ENCODE measurements at places on chromosomes 5 and 9. TPM values are rescaled to one million over a fixed set of nuclear protein-coding genes. Genes with fewer than 3 reads are reported as not detected.

RNF38 gene
- 13.4 TPM for polyA plus RNA-seq

PCA3 gene
- not detected for polyA plus RNA-seq

PTGS1 gene
- polyA plus RNA-seq = 4.5 TPM

DNA sequence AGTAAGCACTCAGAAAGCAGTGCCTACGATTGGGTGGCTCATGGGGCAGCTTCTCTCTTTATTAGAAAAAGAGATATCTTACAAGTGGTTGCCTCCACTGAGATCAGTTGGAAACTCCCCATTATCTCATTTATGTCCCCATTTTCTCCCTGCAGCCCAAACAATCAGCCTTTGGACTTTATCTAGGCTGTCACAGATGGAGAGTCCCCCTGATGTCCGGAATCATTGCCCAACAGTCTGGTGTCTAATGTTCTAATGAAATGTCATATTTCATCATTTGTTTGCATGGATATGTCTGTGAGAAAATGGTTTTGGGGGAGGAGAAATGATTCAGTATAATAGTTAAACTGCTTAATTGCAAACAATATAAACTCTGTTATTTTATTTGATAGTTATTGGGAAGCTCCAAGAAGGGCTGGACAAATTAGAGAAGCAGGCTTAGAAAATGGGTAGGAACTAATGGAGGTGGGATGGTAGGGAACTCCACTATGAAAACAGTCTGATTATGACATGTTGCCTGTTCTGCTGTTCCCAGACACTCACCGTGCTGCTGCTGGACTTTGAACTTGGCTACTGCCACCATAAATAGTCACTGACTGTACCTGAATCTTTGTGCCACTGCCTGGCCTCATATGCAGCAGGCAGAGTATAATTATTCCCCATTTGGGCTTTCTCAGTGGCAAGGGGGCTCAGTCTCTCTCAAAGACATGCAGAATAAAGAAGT is 38.3 kb upstream of the SMAD5 start:
- DNase-seq = no peak

OR1N1 gene
- polyA plus RNA-seq = not detected

DNA sequence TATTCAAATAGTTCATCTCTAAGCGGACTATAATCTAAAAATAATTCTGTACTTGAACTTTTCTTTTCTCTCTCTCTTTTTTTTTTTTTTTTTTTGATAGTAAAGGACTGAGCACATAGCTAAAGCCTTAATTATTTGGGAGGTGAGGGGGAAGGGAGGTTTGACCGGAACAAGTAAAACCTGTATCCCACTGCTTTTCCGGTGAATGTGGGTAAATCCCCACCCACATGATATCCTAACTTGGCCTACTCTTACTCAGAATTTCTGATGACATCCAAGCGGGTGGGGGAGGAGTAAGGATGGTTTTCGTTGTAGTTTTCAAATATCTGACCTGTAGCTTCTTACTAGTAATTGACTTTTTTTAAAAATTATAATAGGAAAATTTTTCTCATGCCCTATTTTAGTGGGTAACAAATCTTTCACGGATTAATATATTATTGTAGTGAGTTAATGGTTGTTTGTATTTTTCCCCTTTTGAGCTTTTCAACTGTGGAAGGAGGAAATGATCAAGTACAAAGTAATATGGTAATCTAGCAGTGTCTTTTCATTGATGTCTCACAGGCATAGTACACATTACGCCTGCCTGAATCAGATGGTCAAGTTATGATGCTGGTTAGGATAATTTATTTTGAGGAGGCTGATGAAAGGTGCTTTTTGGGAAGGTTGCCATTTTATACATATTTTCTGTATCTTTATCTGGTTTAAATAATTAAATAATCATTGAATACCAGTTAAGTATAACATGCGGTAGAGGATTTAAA is 2.2 kb upstream of the ELL2 start:
- DNase-seq = no peak

GRCh38 chr5:106363578-106363977 is 1307.2 kb downstream of the EFNA5 start:
- DNase-seq = no peak

DNA sequence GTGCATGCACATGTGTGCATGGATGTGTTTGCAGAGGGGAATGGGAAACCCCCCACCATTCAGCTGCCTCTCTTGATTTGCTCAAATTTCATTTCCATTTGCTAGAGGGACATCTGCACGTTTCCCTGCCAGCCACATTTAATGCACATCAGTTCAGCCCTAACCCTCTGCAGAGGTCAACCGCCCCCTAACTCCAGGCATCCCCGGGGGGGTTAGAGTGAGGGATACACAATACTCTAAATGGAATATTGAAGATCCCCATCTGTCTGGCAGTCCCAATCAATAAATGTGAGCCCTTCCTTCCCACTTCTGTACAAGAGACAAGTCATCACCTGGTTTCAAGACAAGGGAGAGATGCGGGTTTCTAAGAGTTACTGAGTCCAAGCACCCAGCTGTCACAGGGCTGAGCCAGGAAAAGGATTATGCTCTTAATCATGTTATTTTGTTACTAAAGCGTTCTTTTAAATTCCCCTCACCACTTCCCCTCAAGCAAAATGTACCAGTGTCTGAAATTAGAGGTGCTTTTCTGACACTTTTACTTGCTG is 134.1 kb downstream of the SEMA6A start:
- no peak for DNase-seq

- DNase-seq = no peak
These were observed 32.8 kb downstream of the ARPC5L start for GRCh38 chr9:124894741-124895170.

SLC22A4 gene
- 1.4 TPM for polyA plus RNA-seq

WNT8A gene
- not detected for polyA plus RNA-seq

ADCY2 gene
- polyA plus RNA-seq = not detected

DNA sequence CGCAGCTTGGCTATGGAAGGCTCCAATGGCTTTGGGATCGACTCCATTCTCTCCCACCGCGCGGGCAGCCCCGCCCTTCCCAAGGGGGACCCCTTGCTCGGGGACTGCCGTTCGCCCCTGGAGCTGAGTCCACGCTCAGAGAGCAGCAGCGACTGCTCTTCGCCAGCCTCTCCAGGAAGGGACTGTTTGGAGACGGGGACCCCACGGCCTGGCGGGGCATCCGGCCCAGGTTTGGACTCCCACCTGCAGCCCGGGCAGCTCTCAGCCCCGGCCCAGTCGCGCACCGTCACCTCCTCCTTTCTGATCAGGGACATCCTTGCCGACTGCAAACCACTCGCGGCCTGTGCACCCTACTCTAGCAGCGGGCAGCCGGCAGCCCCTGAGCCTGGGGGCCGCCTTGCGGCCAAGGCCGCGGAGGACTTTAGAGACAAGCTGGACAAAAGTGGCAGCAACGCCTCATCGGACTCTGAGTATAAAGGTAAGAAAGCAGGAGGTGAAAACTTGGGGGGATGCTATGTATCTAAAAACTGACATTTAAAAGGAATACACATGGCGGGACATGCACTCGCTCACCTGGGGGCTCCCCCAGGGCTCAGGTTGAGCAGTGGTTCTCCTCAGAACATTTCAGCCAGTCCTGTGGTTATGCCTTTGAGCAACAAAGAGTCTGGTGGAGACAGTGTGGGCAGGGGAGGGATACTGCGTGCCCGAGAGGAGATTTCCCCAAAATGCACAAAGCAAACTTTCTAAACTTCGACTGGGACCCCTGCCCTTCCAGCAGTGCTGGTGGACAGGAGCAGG is 579 bp downstream of the BARHL1 start:
- DNase-seq = no peak

- no peak for DNase-seq
These were observed 13.1 kb upstream of the CMBL start for GRCh38 chr5:10320793-10321192.

DMGDH gene
- polyA plus RNA-seq = 0.13 TPM

RLN1 gene
- polyA plus RNA-seq = 0.19 TPM

- DNase-seq = no peak
These were observed 45.7 kb downstream of the DUSP1 start for GRCh38 chr5:172725273-172725672.

TMEM252 gene
- polyA plus RNA-seq = not detected

DNA sequence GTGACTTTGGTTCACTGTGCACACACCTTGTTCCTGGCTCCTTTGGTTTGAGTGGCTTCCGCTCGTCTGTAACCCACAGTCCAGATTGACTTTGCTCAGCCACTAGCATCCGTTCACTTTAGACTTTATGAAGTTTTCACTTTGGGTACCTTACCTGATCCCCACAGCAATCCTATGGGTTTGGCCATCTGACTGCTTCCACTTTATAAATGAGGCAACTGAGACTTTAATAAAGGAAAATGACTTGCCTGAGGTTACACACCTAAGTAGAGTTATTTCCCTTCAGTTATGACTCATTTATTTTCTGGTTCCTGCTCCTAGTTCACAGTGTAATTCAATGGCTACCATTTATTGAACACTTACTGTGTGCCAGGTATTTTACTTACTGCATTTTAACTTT is 94.2 kb upstream of the SAP30L start:
- no peak for DNase-seq

ZNF658 gene
- 3.7 TPM for polyA plus RNA-seq

- DNase-seq = no peak
These were observed at the start of gene GCNT4 for GRCh38 chr5:75052192-75053053. TSS of gene GCNT4 (minus strand) at chr5:75052558. CDS start at chr5:75030037, 22,521 bp downstream.

- no peak for DNase-seq
These were observed 154.2 kb downstream of the CD180 start for GRCh38 chr5:67042176-67043003.

DNA sequence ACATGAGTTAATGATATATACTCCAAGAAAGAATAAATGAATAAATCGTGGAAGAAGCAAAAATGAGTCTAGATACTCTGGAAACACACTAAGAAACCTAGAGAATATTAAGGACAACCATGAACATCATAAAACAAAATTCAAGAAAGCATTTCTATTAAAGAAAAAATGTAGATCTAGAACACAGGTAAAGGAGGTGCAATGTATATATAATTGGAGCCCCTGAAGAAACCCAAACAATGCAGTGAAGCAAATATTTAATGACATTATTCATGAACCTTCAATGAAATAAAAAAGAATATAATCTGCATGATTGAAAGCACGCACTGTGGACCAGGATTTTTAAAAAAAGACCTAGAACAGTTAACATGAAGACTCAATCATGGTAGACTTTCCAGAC is 150.1 kb downstream of the ATPSCKMT start:
- DNase-seq = no peak

DNA sequence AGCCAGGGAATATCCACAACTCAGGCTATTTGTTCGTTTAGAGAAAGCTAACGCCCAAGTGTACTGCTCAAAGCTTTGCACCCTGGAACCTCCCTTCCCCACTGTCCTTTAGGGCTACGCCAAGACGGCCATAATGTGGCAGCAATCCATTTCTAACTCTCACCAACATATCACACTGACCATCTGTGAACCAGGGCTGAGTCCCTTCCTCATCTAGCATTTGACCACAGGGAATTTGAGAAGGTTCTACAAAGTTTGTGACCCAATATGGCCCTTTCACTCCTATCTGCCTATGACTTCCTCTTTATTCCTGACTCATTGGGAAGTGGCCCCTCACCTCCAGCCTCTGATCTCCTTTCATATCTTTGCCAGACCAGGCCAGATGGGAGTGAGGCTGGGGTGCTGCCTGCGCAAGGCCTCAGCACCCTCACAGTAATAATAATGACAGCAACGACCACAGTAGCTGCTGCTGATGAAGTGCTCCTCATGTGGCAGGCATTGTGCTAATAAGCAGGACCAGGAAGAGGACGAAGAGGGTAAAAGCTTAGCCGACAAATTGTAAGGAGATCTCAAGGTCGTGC is 9.3 kb upstream of the ARAP3 start:
- no peak for DNase-seq

RAI14 gene
- 31.4 TPM for polyA plus RNA-seq

DNA sequence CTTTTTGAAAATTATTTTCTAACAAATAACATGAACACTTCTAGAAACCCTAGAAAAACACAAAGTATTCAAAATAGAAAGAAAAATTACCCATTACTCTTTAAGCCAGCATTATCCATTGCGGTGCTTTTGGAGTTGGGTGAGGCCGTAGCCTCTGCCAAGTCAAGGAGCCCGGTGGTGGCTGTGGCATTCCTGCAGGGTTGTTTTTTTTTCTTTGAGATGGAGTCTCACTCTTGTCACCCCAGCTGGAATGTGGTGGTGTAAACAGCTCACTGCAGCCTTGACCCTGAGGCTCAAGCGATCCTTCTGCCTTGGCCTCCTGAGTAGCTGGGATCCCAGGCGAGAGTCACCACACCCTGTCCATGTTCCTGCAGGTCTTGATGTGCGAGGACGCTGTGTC is 8.2 kb upstream of the AHRR start:
- no peak for DNase-seq

DNA sequence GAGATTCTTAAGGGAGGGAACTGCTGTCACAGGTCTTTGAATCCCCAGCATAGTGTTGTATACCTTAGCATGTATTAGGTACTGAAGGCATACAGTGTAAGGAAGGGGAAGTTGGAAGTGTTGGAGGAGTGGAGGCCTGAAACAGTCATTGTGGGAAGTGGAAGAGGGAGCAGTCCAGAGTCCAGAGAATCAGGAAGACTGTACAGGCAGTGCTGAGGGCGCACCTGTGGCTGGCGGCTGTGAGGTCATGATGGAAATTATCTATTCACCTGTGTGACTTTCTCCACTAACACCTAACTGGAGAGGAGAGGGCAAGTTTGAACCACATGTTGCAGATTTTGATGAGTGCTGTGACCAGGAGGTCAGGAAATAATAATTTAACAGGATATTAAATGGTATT is 119.7 kb upstream of the NIPBL start:
- no peak for DNase-seq

- DNase-seq = no peak
These were observed 90.3 kb upstream of the ZNF366 start for GRCh38 chr5:72597456-72597948.

DNA sequence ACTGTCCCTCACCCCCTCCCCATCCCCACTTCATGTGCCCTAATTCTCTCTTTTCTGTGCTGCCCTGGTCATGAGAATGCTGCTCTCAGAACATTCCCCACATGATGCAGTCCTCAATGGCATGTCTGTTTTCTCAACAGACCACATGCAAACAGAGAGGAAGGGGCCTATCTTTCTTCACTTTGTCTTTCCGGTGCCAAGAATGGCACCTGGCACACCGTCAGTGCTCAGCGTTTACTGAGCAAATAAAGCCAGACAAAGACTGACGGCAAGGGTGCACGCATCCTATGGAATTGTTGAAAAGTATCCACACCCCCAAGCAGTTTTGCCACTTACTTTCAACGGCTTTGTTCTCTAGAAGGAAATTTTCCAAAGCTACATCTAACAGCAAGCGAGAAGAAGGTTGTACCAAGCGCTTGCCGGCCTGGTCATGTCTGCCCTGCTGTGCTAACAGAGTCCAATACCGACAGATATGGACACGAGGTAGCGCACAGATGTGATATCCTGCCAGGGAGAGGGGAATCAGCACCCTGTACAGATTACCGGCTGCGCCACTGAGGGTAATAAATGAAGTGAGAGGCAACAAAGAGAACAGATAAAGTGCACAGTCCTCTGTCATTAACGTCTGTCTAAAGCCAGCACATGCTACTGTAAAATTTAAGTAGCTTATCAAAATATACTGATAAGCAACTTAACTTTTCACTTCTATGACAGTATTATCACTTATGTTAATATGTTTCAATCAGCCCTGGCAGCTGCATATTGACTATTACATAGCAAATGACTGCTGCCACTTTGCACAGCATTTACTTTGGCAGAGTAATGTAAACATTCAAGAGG is 251.7 kb downstream of the DENND1A start:
- DNase-seq = no peak

PLAC8L1 gene
- polyA plus RNA-seq = not detected

GRCh38 chr5:176837707-176838115 is 27.4 kb downstream of the UNC5A start:
- peak; percentile 44 for DNase-seq

UBE2QL1 gene
- not detected for polyA plus RNA-seq

- no peak for DNase-seq
These were observed 83.4 kb downstream of the MEGF10 start for GRCh38 chr5:127373858-127374491.
